Fibroblast of gingiva (primary cell): ENCODE measurements at places on chromosomes 3 and 15.

DNA sequence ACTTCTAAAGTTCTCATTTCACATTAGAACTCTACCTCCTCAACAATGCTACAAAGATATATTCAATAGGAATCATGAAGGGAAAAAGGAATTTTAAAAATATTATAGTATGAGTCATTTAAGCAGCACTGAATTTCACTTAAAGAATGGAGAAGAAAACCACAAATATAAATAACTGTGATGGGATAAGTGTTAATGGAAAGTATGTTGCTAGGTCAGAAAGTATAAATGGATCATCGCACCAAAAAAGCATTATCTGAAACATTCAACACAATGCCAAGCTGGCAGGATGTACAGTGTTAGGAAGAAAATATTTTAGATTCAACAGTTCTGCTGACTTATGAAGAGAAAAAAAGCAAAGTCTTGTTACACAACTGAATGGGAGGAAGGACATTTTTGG, 101.4 kb downstream of the TFG start:
- DNase-seq = peak; percentile 90

GRCh38 chr15:80531388-80531787, 127.2 kb downstream of the ARNT2 start:
- DNase-seq = no peak

DNA sequence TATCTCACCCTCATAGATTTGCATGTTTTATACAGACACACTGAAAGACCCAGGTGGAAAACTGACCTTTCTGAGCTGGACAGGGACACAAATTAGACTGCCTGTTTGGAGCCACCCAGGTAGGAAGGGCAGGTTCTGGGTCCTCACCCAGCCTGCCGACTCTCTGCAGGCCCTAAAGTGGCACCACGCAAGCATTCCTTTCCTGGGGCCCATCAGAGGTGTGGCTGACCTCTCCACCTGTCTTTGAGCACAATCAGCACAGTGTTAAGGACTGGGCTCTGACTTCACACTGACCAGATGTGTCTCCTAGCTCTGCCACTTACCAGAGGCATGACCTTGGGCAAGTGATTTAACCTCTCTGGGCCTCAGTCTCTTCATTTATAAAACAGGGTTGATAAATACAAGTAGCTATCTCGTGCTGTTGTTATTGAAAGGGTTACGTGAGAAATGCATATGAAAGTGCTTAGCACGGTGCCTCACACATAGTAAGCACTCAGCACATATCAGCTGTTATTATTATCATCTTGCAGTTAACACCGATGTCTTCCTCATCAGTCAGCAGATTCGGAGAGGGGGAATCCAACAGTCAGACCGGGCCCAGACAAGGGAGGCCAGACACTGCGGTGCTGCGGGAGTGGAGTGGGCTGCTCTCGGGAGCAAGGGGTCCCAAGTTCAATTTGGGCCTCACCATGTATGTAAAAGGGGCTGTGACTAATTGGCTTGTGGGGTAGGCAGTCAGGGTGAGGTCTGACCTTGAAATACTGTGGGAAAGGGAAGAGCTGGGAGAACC, 2.0 kb upstream of the TBC1D2B start:
- no peak for DNase-seq

GRCh38 chr3:25686766-25687165, 22.1 kb upstream of the TOP2B start:
- DNase-seq = no peak

GRCh38 chr3:120506828-120507774, 56.3 kb upstream of the FSTL1 start:
- DNase-seq = peak; percentile 64

- no peak for DNase-seq
Observed at GRCh38 chr15:67946701-67947100, 106.9 kb upstream of the RNU6-1 start.

DNA sequence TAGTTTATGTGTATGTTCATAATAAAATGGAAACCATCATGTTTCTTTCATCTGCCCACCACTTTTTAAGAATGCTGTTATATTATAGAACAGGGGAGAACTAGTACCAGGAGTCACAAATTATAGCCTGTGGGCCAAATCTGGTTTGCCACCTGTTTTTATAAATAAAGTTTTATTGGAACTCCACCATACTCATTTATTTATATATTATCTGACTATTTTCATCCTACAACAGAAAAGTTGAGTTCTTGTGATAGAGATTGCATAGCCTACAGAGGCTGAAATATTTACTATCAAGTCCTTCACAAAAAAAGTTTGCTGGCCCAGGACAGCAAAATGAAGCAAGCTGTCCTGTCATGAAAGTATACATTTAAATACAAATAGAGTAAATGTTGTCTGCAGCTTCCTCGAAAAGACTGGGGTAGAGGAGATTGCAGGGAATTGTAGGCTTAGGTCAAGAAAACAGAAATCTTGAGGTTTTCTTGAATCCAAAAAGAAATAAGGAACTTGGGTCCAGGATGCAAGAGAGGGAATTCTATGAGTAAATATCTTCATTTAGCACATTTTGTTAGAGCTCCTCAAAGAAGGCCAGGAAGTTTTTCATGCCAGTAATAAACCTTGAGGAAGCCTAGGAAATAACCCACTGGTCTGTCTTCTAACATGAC, 41.1 kb downstream of the FILIP1L start:
- DNase-seq = no peak

GRCh38 chr3:171516765-171517164, 56.6 kb upstream of the TNIK start:
- no peak for DNase-seq
